Fibroblast of lung (primary cell): ENCODE measurements at places on chromosomes 1 and 21. TPM values are rescaled to one million over a fixed set of nuclear protein-coding genes. Genes with fewer than 3 reads are reported as not detected.

DNA sequence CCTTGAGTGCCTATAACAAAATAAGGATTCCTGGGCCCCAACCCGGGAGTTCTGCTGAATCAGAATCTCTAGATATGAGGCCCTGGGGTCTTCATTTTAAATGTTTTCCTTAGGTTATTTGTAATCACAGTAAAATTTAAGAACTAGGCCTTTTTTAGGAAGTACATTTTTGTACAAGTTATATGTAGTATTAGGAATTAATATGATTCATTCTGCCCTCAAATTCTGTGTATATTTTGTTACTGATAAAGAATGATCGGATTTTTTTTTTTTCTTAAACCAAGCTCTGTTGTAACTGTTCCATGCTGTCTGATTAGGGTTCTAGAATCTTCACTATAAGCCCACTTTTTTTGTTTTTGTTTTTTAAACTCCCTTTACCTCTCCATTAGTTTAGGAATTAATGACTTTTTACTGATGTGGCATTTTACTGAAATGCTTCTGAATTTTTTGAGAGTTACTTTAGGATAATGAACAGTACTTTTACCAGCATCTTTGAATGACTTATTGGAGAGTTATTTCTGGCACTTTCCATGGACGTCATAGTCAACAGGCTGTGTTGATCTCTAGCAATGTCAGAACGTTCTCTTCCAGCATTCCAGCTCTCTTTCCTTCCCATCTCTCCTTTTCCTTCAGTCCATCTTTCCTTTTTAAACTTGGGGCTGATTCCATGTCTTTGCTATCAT is 48.3 kb downstream of the CLIC4 start:
- DNase-seq, result peak; percentile 84
- peak overlapping the region; percentile 81 for H3K27ac ChIP-seq
- peaks cover 10% of the 10 kb centered on the region for H3K4me1 ChIP-seq
- peaks cover 3% of the 10 kb centered on the region for H3K36me3 ChIP-seq
- H3K4me3 ChIP-seq, result no peak overlapping the region

SPRR5 gene
- not detected in 2 replicates for polyA plus RNA-seq

CBR1 gene
- 131 and 163 TPM in 2 replicates for polyA plus RNA-seq

GRCh38 chr1:153777648-153778047 is 2.4 kb downstream of the SLC27A3 start:
- H3K4me1 ChIP-seq, result peaks cover 11% of the 10 kb centered on the region
- no peak overlapping the region for H3K27ac ChIP-seq
- H3K4me3 ChIP-seq, result no peak overlapping the region
- H3K36me3 ChIP-seq, result peaks cover 5% of the 10 kb centered on the region
- no peak for DNase-seq

SPRR1B gene
- polyA plus RNA-seq, result not detected in 2 replicates
